ENCODE measurements at places on chromosomes 12 and 14.

GRCh38 chr12:124923905-124924734 is 9.7 kb upstream of the UBC start:
- DNase-seq, result no peak

DNA sequence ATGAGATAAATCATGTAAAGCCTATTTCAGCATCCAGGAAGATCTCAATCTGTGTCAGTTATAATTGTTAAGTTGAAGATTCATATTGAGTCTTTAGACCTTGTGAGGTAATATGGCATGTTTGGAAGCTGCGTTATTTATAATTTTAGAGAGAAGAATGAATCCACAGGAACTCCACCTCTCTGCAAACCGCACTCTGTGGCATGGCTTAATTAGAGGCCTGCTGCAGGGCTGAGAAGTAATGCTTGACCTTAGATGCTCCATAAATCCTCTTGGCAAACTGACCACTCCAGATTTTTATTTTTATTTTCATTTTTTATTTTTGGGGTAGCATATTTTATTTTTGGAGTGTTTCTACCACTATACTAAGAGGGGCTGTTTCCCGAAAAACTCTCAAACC is 28.8 kb downstream of the BCAT1 start:
- DNase-seq, result no peak

DNA sequence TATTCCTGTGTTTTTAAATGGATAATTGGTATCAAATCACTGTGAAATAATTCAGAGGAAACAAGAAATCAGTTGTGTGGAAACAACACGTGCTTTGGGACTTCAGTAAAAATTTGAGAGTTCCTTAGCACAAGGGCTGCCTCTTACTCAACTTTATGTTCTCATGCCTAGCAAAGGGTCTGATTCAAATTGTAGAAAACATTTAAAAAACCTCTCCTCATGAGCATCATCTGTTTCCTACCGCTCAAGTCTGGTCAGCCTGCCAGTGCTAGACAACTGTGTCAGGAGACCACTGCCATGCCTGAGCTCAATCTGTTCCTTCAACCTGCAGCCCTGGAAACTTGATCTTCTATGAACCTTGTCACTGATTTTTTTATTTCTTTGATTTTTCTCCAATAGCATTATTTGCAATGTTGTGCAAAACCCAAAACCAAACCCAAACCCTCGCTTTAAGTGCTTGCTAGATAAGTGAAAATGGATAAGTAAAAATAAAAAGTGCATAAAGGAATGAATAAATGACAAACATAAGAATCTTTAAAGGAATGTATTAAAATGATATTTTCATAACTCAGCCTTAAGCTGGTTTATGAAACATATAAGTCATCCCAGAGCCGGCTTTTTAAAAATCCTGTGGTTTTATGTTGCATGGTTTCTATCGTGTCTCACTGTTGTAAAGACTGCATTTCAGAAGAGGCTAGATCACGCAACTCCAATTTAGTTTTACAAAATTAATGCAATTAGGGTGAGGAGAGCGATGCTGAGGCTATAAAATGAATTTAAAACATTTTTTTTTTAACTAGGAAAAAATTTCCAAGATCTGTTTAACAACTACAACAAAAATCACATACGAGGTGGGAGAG is 361.2 kb upstream of the PDE3A start:
- no peak for DNase-seq

DNA sequence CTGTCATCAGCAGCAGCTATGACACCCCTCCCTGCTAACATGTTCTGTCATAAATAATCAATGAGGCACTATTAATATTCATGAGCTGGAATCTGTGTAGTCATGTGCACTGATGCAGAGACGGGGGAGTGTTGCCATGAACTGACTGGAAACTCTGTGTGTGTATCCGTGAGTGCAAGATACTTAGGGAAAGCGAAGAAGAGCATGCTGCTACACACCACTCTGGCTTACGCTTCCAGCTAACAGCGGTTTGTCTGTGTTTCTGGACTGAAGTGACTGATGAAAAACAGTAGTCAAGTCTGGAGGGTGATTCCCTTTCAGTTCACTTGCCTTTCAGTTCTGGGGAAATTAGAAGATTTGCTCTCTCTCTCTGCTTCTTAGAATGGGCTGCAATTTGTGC is 249.4 kb downstream of the PDZRN4 start:
- DNase-seq, result no peak

GRCh38 chr12:119008691-119009221 is 27.4 kb downstream of the SRRM4 start:
- DNase-seq, result peak; percentile 88

GRCh38 chr12:127822809-127823411 is 444.1 kb upstream of the TMEM132C start:
- no peak for DNase-seq

DNA sequence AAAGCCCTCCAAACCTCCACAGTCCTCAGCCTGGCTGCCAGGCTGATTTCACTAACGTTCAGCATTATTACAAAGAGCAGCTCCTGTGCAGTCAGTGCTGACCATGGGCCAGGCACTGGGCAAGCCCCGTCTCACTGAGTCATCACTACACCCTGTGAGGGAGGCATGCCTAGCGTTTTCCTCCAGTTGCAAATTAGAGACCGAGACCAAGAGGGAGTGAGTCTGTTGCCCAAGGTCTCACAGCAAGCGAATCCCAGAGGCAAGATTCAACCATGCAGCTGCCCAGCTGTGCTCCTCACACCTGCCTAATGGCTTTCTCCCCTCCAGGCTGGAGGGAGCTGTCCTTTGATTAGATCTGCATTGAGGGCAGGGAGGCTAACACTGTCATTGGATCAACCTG is 229.3 kb upstream of the LHX5 start:
- DNase-seq, result no peak

DNA sequence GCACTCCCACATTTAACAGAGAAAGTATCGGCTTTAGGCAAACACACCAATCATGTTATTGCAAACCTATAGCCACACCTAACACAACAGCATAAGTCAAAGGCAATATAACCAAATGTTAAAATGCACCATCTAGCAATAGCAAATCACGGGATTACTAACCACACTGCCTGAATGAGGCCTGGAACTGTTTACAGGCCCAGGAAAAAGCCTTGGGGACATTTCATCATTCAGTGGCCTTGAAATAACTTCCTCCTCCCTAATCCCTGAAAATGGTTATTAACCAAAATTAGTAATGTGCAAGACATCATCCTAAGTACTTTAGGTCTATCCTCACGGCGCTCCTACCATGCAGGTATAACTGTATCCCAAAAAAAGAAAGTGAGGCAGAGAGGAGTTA is 2.3 kb downstream of the GALC start:
- DNase-seq, result no peak

GRCh38 chr12:121295746-121296617 is 527 bp downstream of the CAMKK2 start:
- DNase-seq, result no peak

- no peak for DNase-seq
Observed at GRCh38 chr12:54298904-54299303, 1.9 kb downstream of the NFE2 start.

DNA sequence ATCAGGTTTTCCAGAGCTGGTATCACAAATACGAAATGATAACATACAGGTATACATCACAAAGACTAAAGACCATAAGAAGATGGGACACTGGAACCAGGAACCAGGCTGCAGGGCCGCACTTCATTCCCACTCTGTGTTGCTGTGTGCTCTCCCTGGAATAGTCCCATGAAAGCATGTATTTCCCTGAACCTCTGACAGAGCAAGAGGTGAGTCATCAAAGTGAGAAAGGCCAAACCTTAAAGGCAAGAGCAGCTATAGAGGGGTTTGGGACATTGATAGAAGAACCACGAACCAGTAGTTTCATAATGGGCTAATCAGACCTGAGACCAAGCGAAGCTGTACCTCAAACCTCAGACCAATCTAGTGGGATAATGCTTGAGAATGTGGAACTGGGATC is 283.0 kb upstream of the PRKD1 start:
- no peak for DNase-seq

DNA sequence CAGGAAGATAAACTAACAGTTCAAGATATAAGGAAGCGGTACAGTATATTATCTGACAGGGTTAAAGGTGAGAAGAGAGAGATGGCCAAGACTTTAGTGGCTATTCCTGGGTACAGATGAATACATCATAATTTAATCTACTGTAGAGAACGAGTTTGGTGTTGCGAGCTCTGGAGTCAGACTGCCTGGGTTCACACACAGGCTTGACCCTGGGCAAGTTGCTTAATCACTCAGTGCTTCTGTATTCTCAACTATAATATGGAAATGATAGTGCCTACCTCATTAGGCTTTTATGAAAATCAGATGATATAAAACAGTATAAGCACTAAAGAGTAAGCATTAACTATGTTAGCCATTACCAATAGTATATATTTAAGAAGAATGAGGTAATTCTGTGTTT is 3.5 kb downstream of the PPM1H start:
- DNase-seq, result no peak

DNA sequence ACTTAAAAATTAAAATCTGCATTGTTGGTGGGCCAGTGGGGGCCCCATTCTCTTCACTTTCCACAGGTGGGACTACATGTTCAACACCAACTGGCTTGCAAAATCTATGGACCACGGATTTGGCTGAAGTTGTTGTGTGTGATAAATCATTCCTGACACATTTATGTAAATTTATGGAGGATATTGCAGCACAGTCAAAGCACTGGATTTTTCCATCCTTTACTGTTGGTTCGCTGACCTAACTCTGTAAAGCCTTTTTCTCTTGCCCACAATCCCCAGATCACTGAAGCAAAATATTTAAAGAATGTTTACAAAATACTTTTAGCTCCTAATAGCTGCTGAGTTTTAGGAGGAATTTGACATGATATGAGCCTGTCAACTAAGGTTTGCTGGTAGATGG is 219.7 kb upstream of the PRICKLE1 start:
- DNase-seq, result no peak
